Fibroblast of lung (primary cell): ENCODE measurements at places on chromosomes 12 and 14. TPM values are rescaled to one million over a fixed set of nuclear protein-coding genes. Genes with fewer than 3 reads are reported as not detected.
A peak's percentile ranks its signal among the peaks of the same experiment; 100 is the strongest.

GRCh38 chr14:87491816-87492215 lies 501.2 kb downstream of the GALC start:
- H3K4me3 ChIP-seq, result no peak overlapping the region
- H3K36me3 ChIP-seq, result no peaks in the 10 kb centered on the region
- no peak overlapping the region for H3K27ac ChIP-seq
- no peak for DNase-seq
- no peaks in the 10 kb centered on the region for H3K4me1 ChIP-seq
- no peaks in the 10 kb centered on the region for H3K27me3 ChIP-seq

GRCh38 chr12:1473418-1473817 lies 121.0 kb downstream of the FBXL14 start:
- H3K4me1 ChIP-seq, result peaks cover 35% of the 10 kb centered on the region
- no peaks in the 10 kb centered on the region for H3K27me3 ChIP-seq
- H3K4me3 ChIP-seq, result peak overlapping the region; percentile 36
- peak overlapping the region; percentile 97 for H3K27ac ChIP-seq
- peak; percentile 43 for DNase-seq

- no peak for DNase-seq
- peak within 1 kb of the TSS; percentile 38 for H3K4me3 ChIP-seq
- no peaks in the 10 kb centered on the region for H3K36me3 ChIP-seq
- peaks cover 3% of the 10 kb centered on the region for H3K4me1 ChIP-seq
- peak within 1 kb of the TSS; percentile 55 for H3K27ac ChIP-seq
These were observed at the start of gene CLEC14A for GRCh38 chr14:38255673-38256532. Gene CLEC14A, minus strand, starts transcription at chr14:38256093. Its CDS starts 71 bp downstream, at chr14:38256022.

DNA sequence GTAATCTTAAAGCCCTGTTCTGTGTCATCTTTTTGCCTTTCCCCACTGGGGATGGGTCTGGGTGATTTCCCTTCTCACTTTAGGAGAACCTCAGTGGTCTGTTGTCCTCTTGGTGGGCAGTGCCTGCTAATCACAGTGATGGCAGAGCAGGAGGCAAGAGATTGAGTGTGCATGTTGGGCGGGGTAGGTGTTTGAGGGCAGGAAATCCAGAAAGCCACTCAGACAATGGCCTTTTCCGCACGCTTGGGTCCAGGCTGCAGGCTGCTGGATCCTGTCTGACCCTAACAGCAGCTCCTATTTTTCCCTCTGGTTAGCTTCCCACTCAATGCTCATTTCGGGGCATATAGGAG lies 13.7 kb upstream of the ITGA5 start:
- H3K4me1 ChIP-seq, result peaks cover 26% of the 10 kb centered on the region
- H3K36me3 ChIP-seq, result no peaks in the 10 kb centered on the region
- DNase-seq, result no peak
- no peak overlapping the region for H3K27ac ChIP-seq

- DNase-seq, result no peak
- H3K27me3 ChIP-seq, result peaks cover 4% of the 10 kb centered on the region
- no peak overlapping the region for H3K27ac ChIP-seq
These were observed 7.4 kb downstream of the TMEM106C start for GRCh38 chr12:47970843-47971242.

- no peaks in the 10 kb centered on the region for H3K27me3 ChIP-seq
- no peaks in the 10 kb centered on the region for H3K36me3 ChIP-seq
- no peak for DNase-seq
- H3K4me3 ChIP-seq, result no peak overlapping the region
- no peaks in the 10 kb centered on the region for H3K4me1 ChIP-seq
These were observed 46.9 kb downstream of the PRMT8 start for GRCh38 chr12:3537719-3538465.

DNA sequence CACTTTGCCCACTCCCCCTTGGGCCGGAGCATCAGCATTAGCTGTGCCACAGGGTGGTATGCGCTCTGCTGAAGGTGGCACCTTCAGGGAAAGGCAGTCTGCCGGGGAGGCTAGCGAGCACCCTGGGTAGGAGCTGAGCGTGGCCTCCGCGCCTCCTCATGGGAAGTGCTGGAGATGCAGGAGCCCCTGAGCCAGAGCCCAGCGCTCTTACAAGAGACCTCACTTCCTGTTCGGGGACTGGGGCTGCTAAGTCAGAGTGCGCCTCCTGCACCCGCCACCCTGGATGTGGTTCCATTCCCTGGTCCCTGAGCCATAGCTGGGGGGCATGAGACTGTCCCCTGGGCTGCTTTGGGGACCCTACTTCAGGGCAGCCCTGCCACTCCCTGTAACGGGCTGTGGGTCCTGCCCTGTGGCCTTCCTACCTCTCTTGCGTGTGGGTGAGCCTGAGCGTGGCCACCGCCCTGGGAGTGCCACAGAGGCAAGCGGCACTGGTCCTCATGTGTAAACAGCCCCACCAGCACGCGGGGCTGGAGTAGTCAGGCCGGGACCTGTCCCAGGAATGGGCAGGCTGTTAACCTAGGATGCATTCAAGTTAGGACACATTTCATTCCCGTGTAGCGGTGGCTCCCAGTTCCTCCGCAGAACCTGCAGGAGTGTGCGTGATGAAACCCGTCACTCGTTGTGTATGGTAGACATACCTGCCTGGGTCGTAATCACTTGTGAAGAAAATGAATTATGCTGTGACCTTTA lies 19.4 kb downstream of the COA8 start:
- H3K36me3 ChIP-seq, result peaks cover 5% of the 10 kb centered on the region
- H3K4me3 ChIP-seq, result no peak overlapping the region
- H3K4me1 ChIP-seq, result peaks cover 4% of the 10 kb centered on the region
- no peak overlapping the region for H3K27ac ChIP-seq
- H3K27me3 ChIP-seq, result no peaks in the 10 kb centered on the region

- H3K27ac ChIP-seq, result no peak overlapping the region
- peaks cover 30% of the 10 kb centered on the region for H3K4me1 ChIP-seq
- no peaks in the 10 kb centered on the region for H3K36me3 ChIP-seq
- no peak overlapping the region for H3K4me3 ChIP-seq
- H3K27me3 ChIP-seq, result no peaks in the 10 kb centered on the region
These were observed 35.3 kb downstream of the VWF start for GRCh38 chr12:6088921-6089747.

DNA sequence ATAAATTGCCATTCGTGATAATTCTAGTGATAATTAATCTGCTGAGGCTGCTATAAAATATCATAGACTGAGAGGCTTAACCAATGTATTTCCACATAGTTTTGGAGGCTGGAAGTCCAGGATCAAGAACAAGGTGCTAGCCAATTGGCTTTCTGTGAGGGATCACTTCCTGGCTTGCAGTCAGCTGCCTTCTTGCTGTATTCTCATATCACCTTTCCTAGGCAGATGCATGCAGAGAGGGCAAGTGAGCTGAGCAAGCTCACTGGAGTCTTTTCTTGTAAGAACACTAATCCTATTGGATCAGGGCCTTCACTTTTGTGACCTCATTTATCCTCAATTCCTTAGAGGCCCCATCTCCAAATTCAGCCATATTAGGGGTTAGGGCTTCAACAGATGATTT lies 640.7 kb downstream of the DIO2 start:
- H3K4me1 ChIP-seq, result no peaks in the 10 kb centered on the region
- no peak overlapping the region for H3K27ac ChIP-seq
- H3K36me3 ChIP-seq, result no peaks in the 10 kb centered on the region

DNA sequence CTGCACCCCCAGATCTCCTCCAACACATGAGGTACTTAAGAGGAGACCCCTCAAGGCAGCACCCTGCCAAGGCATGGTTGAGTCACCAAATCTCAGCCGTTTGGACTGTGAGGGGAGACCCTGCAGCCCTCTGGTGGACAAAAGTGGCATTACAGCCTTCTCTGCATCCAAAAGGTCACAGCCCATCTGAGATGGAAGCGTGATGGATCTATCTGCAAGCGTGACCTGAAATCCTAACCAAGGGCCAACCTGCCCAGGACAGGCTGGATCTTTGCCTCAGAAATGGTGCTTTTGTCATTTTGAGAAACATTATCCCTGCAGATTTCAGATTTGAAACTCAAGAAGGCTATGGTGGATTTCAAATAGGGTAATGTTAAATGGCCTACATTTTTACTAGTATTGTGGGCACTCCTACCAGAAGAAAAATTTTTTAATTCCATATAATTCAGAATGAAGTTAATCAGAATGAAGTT lies 23.7 kb upstream of the DHRS4 start:
- H3K27ac ChIP-seq, result no peak overlapping the region
- peak; percentile 55 for DNase-seq
- no peaks in the 10 kb centered on the region for H3K36me3 ChIP-seq
- H3K4me1 ChIP-seq, result no peaks in the 10 kb centered on the region

DNA sequence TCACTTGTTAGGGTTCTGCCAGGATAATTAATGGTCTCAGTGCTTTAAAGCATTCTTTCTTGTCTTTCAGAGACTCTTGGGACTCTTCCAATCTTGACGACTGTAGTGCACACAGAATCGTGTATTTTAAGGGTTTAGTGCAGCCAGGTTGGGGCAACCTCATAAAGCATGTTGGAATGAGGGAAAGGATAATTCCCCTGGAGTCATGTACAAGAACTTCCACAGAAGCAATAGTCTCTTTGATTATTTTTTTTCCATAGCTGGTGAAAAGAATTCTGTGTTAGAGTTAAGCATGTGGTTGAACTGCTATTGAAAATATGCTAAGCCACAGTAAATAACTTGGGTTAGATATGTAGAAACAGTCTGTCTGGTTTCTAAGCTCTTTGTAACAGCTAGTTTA lies 246.8 kb upstream of the DAAM1 start:
- H3K27ac ChIP-seq, result no peak overlapping the region
- H3K4me1 ChIP-seq, result no peaks in the 10 kb centered on the region
- DNase-seq, result peak; percentile 84
- H3K36me3 ChIP-seq, result no peaks in the 10 kb centered on the region
- no peak overlapping the region for H3K4me3 ChIP-seq

DNA sequence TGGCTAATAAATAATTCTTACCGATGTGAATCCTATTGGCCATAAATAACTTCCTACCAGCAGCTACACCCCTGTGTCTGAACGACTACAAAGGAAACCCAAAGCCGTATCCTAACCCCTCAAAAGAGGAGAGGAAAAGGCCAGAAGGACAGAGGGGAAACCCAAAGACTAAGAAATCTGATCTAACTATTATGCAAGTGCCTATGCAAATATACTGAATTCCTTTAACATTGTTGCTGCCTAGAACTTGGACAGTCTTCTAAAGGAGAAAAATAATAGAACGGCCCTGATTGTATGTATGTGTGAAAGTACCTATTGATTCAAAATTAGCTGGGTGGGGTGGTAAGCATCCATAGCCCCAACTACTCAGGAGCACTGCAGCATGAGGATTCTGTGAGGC lies 997 bp downstream of the PLEKHG7 start:
- DNase-seq, result no peak
- H3K27ac ChIP-seq, result no peak overlapping the region
- H3K27me3 ChIP-seq, result peaks cover 8% of the 10 kb centered on the region
- H3K36me3 ChIP-seq, result no peaks in the 10 kb centered on the region

DNA sequence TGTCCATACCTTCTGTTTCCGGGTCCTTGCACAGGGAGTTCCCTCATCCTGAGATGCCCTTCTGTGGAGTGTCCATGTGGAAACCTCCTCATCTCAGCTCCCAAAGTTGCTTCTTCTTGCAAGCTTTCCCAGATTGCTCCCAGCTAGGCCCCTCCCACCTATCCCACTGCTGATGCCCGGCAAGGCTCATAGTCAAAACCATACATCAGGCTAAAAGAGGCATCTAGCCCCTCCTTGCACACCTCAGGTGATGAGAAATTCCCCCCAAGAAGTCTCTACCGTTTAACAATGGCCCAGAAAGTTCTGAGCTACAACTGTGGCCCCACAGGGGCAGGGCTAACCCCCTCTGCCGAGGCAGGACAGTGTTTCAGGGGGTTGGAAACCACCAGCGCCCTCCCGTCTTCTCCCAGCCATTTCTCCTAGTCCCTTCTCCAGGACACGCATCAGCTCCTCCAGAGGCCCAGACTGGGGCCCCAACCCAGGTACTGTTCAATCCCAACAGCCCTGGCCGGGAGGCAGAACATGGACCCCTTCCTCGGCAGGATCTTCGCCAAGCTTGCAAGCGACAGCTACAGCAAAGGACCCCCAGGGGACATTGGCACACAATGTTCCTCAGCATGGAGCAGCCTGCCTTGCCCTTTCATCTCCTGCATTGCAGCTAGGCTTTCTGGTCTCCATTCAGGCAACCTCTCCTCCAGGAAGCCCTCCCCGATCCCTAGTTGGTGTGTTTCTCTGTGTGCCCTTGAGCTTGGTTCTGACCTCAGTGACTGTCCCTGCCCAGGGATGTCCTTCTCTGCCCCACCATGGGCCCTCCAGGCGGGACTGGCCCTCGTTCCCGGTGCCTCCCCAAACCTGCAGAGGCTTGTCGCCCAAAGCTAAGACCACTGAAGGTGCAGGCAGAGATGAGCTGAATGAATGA lies 4.5 kb upstream of the BEGAIN start:
- no peak overlapping the region for H3K27ac ChIP-seq
- no peaks in the 10 kb centered on the region for H3K36me3 ChIP-seq
- peaks cover 11% of the 10 kb centered on the region for H3K27me3 ChIP-seq
- H3K4me1 ChIP-seq, result no peaks in the 10 kb centered on the region
- no peak overlapping the region for H3K4me3 ChIP-seq

- H3K36me3 ChIP-seq, result no peaks in the 10 kb centered on the region
- H3K4me3 ChIP-seq, result no peak overlapping the region
- no peaks in the 10 kb centered on the region for H3K27me3 ChIP-seq
- H3K27ac ChIP-seq, result no peak overlapping the region
These were observed 60.0 kb upstream of the PNMA1 start for GRCh38 chr14:73774241-73774570.

DNA sequence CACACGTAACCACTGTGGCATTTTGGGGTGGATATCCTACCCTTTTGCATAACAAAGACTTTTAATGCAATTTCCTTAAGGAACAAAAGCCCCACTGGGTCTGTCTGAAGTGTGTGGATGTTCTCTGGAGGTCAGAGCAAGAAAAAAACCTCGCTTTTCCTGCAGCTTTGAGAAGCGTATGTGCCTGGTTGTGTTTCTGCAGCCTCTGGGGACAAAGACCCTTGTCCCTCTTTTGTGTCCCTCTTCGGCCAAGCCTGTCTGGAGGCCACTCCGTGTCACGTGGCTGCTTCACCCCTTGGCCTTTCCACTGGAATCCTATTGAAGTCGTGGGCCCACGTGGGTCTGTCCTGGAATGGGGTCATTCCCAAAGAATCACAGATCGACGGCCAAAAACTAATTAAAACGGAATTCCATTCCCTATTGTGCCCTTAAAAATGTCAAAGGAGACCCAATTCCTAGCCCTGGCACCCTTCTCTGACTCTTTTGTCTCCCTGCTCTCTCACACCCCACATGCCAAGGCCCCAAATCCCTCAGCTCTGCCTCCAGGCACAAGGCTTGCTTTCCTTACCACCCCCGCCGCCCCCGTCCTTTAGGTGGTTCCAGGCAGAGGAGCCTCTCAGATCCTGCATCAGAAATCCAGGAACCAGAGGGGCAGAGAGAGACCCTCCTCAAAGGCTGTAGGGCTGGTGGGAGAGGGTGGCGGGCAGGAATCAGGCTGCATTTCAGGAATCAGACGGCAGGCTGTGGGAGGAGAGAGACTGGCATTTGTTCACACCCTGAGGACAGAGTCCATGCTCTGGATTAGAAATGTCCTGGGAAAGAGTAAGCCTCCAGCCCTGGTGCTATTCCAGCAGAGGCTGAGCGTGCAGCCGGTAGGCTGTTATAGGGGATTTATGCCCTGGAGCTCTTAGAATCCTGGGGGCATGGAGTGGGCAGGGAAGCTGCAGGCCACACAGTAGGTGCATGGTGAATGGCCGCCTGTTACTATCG lies 12.6 kb upstream of the CYP46A1 start:
- no peak overlapping the region for H3K4me3 ChIP-seq
- H3K4me1 ChIP-seq, result no peaks in the 10 kb centered on the region
- no peak for DNase-seq
- H3K27me3 ChIP-seq, result no peaks in the 10 kb centered on the region
- H3K36me3 ChIP-seq, result no peaks in the 10 kb centered on the region

The REP15 gene
- total RNA-seq, result 0.77 and 0.99 TPM in 2 replicates
